Progenitor cell of endocrine pancreas (in vitro differentiated cells): ENCODE measurements at places on chromosomes 6 and 20.
A peak's percentile ranks its signal among the peaks of the same experiment; 100 is the strongest.

DNA sequence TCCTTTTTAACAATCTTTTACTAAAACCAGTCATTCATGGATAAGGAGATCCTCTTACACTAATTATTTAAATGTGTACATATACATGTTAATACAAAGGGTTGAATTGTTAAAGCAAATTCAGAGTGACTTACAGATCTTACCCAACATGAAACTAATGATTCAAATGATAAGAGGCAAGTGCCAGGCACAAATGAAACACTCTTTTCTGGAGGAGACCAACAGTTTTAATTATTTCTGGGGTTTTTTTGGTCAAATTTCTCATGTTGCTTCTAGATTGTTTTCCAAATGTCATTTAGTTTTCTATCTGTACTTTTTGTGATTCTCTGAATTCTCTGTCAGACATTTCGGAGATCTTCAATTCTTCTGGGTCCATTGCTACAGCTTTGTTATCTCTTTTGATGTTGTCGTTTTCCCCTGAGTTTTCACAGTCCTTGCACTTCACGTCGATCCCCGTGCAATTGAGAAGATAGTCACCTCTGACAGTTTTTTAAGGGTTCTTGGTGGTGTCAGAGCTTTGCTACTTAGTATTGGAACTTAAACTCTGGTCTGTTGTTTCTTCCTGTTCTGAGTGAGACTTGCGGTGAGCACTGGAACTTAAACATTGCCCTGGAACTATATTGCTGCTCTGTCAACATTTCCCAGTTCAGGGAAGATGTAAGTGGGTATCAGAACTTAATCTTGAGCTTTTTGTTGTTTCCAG, 23.2 kb downstream of the MAS1 start:
- DNase-seq: no peak

- no peak for DNase-seq
Observed at GRCh38 chr6:111779660-111780059, 93.6 kb downstream of the FYN start.

DNA sequence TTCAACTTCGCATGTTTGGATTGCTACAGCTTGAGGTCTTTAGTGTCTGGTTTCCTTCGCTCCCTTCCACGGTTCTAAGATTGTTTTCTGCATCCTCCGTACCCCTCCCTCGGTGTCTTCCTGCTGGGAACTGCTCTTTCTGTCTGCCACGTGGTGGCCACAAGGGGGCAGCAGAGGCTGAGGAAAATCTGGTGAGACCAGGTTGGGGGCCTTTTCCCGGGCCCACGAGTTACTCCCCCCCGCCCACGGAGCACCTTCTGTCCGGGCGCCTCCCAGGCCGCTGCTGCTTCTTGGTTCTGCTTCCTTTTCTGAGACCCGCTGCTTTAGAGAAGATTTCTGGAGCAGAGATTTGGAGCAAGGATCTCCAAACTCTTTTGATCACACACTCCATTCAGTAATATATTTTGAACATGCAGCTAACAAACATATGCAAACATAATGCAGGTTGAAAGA, 21.1 kb upstream of the NOTCH4 start:
- peak; percentile 64 for DNase-seq

GRCh38 chr6:33967265-33967767, 163.5 kb upstream of the MLN start:
- DNase-seq: no peak

DNA sequence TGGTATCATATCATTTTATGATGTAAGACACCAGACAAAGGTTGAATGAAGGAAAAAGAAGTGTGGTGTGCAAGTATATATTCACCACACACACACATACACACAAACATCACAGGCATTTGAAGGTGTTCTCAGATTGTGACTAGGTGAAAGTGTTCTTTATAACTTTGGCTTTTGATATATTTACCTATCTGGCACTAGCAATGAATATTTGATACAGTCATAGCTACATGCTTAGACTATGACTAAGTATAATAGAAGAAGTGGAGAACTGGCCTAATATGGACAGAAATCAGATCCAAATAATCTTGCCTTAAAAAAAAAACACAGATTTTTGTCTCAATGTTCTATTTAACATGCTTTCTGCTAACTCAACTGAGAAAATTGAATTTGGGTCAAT, 809.9 kb downstream of the KIF16B start:
- DNase-seq: no peak

- no peak for DNase-seq
Observed at GRCh38 chr20:21173485-21173884, 47.6 kb downstream of the KIZ start.

DNA sequence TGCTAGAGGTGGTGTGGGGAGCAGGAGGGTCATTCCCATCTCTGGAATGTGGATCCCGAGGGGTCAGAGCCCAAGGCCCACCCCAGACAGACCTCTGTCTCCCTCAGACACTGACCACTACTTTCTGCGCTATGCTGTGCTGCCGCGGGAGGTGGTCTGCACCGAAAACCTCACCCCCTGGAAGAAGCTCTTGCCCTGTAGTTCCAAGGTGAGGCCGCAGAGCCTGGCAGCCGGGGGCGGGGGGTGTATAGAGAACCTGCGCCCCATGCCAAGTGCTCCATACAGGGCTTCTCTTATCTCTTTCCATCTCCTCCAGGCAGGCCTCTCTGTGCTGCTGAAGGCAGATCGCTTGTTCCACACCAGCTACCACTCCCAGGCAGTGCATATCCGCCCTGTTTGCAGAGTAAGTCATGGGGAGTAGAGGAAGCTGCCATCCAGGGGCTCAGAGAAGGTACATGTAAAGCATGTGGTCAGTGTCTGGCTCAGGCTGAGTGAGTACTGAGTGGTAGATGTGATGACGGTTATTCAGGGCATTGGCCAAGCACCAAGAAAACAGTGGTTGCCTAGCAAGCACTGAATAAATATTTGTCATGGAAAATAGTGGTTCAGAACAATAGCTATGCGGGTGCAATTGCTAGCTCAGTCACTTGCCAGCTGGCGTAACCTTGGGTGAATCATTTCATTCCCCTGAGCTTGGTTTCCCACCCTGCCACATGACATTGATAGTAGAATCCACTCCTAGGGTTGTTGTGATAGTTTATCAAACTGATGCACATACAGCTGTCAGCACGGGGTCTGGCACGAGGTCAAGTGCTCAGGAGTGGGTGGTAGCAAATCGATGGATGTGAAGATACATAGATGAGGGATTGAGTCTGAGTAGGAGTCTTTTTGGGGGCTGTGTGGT, 3.5 kb downstream of the PIGT start:
- no peak for DNase-seq

GRCh38 chr20:49785149-49785851, 27.3 kb upstream of the SLC9A8 start:
- DNase-seq: no peak

GRCh38 chr6:83592770-83593394, 80.5 kb downstream of the PRSS35 start:
- no peak for DNase-seq

DNA sequence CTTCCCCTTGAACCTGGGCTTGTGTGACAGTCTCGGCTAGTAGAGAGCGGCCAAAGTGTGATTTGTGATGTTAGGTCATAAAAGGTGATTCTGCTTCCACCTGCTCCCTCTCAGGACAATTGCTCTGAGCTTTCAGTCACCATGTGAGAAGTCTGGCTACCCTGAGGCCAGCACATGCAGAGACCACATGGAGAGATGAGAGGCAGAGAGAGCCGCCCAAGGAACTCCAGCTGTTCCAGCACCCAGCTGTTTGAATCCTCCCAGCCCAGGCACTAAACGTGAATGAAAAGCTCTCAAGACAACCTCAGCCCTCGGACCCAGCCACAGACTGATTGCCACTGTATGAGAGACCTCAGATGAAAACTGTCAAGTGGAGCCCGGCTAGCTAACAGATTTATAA, 143.4 kb upstream of the EEF1E1 start:
- no peak for DNase-seq

GRCh38 chr20:15692570-15692969, 880.7 kb downstream of the KIF16B start:
- no peak for DNase-seq

DNA sequence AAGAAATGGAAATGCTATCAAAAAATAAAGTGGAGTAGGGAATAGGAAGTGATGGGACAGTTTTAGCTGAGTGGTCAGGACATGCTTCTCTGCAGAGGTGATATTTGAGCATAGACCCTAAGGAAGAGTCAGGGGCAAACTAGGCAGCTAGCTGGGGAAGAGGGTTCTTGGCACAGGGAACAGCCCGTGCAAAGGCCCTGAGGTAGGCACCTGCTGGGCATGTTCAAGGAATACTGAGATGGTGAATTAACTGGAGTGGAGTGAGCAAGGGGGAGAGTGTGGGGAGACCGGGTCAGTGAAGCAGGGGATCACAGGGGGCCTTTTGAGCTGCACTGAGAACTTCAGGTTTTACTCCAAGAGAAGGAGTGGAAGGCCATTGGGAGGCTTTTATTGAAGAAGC, 7.5 kb upstream of the SIRPA start:
- no peak for DNase-seq

DNA sequence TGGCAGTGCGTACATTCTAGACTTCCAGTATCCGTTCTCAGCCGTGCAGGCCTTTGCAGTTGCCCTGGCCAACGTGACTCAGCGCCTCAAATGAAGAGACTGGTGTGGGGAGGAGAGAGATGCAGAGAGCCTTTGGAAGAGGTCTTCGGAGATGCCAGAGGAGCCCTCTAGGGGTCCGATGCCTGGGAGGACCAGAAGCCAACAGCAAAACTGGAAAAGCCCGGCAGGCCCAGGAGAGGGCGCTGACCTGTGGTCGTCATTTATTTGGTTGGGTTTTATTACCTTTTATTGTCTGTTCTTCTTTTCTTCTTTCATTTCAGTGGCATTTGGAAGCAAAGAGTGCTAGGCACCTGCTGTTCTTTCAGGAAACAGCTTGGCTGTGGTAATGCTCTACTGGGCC, 53.3 kb upstream of the TMEM181 start:
- DNase-seq: peak; percentile 17

GRCh38 chr20:43736588-43737158, 9.9 kb upstream of the GTSF1L start:
- no peak for DNase-seq

- DNase-seq: no peak
Observed at GRCh38 chr6:15999201-15999600, 129.7 kb upstream of the MYLIP start.

DNA sequence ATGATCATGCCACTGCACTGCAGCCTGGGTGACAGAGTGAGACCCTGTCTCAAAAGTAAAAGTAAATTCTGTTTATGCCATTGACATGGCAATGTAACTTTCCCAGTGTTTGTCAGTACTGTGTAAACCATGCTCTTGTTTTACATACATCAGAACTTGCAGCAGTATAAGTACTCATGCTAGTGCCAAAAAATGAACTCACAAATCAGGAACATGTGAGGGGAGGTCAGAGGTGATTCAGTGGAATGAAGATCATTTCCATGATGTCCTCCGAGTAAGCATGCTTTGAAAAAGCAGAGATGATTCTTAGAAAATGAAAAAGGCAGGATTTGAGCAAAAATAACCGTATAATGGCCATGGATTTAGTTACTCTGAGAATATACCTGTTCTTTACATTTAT, 81.9 kb downstream of the ANKS1A start:
- no peak for DNase-seq

- DNase-seq: no peak
Observed at GRCh38 chr20:20695250-20695816, 17.1 kb downstream of the RALGAPA2 start.

GRCh38 chr6:147695819-147696218, 187.3 kb downstream of the SAMD5 start:
- DNase-seq: no peak

DNA sequence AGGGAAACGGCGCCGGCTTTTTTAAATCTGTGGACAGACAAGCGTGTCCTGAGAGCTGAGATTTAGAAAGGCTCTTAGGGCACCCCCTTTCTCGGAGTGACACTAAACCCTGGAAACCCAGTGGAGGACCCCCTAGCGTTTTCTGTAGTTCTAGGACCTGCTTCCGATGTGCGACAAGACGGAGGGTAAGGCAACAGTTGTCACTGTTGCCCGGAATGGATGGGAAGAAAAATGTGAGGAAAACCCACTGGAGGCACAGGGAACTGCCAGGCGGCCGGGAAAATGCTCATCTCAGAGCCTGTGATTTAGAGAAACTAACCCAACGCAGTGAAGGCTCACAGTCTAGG, 551 bp upstream of the ATP5F1E start:
- no peak for DNase-seq

- DNase-seq: no peak
Observed at GRCh38 chr6:153401751-153402150, 270.7 kb upstream of the RGS17 start.

DNA sequence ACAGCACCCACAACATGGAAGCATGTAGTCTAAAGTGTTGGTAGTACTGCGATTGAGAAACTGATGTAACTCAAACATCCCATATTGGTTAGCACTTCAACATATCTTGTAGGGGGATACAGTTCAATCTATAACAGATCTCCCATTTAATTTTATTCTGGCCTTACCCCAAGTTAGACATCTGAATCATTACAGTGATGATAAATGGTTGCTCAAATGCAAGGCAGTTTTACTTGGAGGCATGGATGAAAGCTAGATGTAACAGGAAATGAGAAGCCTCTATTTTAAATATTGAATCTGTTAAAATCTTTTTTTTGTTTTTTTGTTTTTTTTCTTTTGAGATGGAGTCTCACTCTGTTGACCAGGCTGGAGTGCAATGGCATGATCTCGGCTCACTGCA, 44.2 kb upstream of the FAM50B start:
- DNase-seq: no peak

- no peak for DNase-seq
Observed at GRCh38 chr6:158021814-158022748, 40.4 kb downstream of the SYNJ2 start.

- no peak for DNase-seq
Observed at GRCh38 chr6:52570291-52570700, 6.6 kb downstream of the TRAM2 start.

DNA sequence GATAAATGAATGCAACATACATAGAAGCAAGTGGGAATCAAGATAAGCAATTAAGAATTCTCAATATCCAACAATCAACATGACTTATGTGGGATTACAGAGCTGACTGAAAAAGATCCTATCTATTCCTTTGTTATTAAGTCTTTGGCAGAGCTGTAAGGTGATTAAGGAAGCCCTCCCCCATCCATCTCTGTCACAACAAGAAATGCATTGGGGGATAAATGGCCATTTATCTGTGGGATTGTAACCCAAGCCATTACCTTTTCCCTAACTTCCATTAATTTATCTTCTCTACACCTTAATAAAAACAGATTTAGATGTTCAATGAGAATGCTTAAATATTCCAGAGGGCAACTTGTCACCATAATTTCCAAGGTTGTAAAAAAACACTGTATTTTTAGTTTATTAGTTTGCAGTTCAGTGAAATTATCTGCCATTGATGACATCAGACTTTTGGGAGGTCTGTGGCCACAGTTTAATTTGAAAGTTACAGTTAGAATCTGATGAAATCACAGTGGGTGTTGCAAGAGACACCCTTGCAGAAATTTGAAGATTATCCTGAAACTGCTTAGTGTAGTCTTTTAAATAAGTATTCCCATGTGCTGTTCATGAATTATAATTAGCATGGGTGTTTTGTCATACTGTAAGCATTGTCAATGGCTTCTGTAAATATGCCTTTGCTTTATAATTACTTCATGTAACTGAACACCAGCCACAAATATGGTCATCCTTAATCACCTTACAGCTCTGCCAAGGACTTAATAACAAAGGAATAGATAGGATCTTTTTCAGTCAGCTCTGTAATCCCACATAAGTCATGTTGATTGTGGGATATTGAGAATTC, 49.4 kb upstream of the FYN start:
- DNase-seq: no peak
